Stimulated activated CD4-positive, alpha-beta T cell treated with anti-CD3 and anti-CD28 coated beads, Interleukin-15, amount 100 ng/mL, for 1 hour (primary cell): ENCODE measurements at places on chromosomes 3 and 15.

DNA sequence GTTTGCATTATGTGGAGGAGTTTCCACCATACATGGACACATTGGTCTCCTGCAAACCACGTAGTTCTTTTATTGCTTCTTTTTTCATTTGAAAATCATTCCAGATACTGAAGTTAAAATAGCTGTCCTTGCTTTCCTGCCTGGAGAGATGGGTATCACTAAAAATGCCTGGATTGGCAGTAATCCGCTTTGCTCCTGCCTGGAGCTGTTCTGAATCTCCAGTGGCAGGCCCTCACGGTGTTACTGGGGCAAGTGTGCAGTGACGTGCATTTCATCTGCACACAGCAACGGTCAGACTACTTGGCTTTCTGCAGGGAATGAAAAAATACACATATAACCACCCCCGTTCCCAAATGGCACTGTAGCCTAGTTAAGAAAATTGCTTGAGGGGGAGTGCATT, 272.9 kb downstream of the IL5RA start:
- no peak for DNase-seq

DNA sequence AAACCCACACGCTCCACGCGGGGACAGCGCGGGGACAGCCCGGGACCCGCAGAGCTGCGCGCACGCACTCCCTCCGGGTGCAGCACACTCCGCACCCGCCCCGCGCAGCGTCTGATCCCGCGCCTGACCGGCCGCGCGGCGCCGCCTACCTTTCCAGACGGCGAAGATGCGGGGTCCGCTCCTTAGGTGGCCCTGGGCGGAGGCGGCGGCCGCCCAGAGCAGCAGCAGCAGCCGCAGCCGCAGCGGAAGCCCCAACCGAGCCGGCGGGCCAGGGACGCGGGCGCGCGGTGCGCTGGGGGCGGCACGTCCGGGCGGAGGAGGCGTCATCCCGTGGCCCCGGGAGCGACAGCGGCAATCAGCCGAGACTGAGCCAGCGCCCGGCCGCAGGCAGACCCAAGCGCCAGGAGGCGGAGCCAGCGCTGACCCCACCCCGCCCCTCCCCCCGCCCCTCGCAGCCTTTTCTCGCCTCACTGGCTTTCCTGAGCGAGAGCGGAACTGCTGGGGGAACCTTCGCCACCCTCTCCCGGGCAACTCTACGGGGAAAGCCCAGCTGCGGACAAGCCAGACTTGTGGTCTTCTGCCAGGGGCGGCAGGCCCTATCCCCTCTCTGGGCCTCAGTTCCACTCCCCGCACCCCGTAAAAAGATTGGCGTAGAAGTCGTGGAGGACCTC, at the start of gene SEMA7A:
Gene SEMA7A, minus strand, starts transcription at position 367 of the 671 bp plus-strand sequence. Its CDS starts 40 bp downstream, at position 327.
- DNase-seq, result peak; percentile 71

GRCh38 chr3:126019683-126020082, 50.7 kb downstream of the ROPN1B start:
- no peak for DNase-seq

DNA sequence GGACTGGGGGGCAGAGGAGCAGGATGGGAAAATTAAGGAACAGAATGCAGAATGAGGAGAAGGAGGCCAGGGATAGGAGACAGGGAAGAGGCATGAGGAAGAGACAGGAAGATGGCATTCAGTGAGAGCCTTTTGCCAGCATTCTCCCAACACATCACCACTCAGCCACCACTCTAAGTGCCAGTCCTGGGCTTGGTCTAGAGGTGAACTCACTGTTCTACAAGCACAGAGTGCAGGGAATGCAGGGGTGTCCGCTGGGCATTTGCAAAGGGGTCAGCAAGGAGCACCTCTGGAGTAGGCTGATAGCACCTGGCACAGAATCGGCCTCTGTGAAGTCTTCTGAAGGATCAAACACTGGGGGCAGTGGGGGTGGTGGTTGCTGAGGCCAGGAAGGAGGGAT, 14.6 kb upstream of the IGDCC3 start:
- DNase-seq, result no peak

DNA sequence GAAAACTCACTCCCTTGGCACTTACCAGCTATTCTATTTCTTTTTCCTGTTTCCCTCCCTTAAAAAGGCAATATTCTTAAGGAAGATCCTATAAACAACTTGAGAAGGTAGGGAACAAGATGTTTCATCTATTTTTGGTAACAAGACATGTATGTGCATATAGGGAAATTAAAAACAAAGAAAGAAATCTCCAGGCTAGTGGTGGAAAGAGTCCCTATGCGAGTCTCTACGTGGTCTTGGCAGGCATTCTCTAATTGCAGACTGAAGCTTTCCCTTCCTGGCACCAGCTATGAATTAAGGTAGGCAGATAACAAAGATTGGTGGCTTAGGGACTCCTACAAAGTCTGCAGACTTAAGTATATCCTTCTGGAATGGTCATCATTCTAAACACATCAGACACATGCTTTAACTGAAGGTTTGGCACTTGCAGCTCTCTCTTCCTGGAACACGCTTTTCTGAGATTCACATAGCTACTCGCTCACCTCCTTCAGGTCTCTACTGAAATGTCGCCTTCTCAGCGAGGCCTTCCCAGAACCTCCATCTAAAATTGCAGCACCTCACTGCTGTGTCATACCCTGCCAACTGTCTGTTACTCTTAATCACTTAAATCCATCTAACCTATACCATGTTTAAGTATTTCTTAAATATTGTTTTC, 336.0 kb downstream of the VGLL3 start:
- no peak for DNase-seq

DNA sequence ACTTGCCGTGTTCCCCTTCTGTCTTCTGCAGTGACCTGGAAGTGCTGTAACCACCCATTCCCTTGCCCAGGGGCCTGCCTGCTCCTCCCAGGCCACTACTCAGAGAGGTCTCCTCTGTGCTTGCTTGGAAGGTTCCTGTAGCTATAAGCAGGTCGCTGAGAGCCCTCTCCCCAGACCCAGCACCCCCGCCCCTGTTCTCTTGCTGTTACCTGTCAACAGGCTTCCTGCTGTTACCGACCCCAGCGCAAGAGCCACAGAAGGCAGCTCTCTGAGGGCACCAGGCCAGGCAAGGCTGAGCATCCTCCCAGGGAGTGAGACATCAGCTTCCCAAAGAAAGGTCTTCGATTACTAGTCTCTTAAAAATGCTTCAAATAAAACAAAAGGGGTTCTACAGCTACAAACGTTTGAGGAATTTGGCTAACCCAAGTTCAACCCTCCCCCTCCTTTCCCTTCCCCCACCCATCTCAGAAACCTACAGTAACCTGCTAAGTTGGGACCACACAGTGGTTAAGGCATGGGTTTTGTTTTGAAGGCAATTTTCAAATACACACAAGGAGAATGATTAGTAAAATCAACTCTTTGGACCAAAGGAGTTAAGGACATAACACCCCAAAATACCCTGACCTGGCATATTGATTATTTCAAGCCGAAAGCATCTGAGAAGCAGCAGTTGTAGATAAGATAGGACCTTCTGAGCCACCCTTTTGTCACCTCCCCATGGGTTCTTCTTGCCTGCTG, 74.9 kb upstream of the MFGE8 start:
- DNase-seq, result no peak

DNA sequence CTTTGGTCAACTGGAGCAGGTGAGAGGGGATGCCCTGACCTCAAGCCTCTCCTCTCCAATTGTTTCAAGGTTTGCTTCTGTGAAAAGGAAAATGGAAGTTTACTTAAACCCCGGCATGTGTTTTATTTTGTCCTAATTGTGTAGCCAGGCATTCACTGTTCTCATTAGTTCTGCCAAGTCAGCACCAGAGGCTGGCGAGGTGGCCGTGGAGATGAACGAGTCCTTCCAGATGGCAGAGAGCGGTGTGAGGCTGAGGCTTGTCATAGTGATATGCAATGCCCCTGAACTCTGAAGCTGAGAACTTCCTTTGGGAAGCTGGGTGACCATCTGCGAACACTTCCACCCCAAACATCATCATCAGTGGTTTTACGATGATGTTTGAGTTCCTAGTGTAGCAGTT, 199.6 kb downstream of the TJP1 start:
- DNase-seq, result no peak

- no peak for DNase-seq
These were observed 37.8 kb downstream of the CD47 start for GRCh38 chr3:108053067-108053466.

DNA sequence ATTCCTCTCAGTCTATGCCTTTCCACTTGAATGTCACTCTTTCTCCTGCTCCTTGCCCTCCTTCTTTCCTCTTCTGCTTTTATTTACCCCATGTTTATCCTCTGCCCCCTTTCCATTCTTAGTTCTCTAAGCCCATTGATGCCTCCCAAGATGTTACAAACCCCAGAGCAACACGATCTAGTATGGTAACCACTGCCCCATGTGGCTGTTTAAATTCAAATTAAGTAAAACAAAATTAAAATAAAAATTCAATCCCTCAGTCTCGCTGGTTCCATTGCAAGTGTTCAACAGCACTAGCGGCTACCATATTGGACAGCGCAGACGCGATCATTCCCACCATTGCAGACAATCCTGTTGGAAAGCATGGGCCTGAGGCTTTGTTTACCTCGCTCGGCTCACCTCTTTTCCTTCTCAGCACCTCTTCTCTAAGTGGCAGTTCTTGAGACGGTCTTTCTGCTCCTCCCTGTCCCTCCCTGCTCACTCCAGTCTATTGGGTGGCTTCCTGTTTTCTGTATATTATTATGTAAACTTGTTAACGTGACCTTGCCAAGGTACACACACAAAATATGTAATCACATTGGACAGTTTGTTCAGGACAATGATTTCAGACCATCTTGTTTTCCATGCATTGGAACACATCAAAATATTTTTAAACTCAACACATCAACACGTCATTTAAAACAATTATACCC, 21.8 kb upstream of the CA12 start:
- DNase-seq, result no peak

- DNase-seq, result no peak
These were observed 7.6 kb downstream of the OR5K4 start for GRCh38 chr3:98361289-98361688.

GRCh38 chr15:63490345-63491034, 13.9 kb upstream of the USP3 start:
- no peak for DNase-seq

- DNase-seq, result no peak
These were observed 179.1 kb downstream of the SLC9A9 start for GRCh38 chr3:143668924-143669790.

GRCh38 chr3:121598564-121598963, 5.4 kb downstream of the FBXO40 start:
- no peak for DNase-seq

DNA sequence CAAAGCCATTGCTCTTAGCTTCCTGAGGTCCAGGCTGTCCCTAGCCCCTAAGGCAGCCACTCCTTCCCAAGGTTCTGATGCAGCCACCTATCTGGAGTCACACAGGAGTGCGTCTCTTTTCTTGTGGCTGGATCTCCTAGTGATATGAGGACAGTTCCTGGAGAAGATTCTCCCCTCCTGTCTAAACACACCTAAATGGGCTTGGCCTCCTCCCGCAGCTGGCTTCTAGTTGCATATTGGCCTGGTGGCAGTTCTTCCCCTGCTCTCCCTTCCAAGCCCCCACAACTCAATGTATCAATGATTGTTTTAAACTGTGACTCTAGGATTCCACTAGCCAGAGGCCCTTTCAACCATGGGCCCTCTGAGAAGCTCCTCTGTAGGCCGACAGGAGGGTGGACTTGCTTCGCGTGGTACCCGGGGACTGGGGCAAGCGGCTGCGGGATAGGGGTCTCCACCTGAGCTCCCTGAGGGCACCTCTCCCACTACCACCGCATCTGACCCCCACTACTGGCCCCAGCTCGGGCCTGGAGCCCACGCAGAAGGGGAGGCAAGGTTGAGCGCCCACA, 1.4 kb downstream of the ITGA11 start:
- no peak for DNase-seq

DNA sequence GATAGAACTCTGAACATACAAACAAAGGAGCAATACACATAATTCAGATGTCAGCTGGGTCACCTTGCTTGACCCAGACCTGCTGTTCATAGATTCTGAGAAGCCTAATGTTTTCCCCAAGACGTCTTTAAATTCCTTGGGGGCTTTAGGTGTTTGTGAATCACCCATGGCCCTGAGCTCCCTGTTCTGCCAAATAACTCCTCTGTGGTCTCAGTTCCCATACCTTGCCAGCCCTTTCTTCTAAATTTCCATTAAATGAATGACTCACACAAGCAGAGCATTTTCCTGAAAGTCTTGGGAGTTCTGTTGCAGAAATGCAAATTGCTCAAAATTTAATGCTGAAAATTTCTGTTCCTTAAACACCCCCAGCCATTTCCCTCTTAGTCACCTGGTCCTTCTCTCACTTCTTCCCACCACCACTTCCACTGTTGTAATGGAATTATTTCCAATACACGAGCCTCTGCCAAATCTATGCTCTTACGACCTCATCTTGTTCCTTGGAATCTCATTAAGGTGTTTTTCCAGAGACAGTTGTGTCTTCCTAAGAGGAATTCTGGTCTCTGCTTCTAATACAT, 33.4 kb upstream of the PSMD6 start:
- no peak for DNase-seq

DNA sequence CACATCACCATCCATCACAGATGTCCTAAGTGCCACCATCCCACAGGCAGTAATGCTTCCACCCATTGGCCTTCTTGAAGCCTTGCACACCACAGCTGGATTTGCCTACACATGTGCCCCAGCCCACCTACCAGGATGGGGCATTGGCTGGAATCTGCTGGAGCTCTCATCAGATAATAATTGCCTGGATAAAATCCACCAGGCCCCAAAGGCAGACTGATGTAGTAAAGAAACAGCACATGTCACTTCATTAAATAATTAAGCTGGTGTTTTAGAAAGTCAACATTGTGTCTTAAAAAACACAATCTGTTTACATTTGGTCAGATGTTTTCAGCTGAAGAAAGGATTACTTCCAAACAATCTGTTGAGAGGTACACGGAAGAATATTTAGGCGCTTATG, 229.5 kb downstream of the ATP8B4 start:
- DNase-seq, result no peak

- no peak for DNase-seq
These were observed 43.7 kb upstream of the MAPKBP1 start for GRCh38 chr15:41730543-41730942.

GRCh38 chr3:42729404-42730145, 27.0 kb upstream of the HHATL start:
- no peak for DNase-seq

DNA sequence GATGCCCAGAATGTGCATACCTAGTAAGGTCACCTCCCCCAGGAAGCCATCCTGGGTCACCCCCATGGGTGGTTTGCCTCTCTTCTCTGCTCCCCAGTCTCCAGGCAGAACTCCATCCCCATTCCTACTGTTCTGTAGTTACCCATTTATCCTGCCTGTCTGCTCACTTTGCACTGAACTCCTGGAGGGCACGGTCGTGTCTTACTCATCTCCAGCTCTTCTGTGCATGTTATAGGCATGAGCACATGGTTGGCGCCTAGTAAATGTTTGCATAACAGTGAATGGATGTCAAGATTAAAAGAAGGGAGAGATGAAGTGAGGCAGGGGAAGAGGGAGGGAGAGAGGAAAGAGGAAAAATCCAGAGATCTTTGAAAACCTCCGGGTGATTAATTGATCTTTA, 208.4 kb upstream of the TRIM42 start:
- DNase-seq, result no peak
